Activated CD4-positive, alpha-beta T cell treated with anti-CD3 and anti-CD28 coated beads for 24 hours (primary cell): ENCODE measurements at places on chromosomes 1 and 21.

DNA sequence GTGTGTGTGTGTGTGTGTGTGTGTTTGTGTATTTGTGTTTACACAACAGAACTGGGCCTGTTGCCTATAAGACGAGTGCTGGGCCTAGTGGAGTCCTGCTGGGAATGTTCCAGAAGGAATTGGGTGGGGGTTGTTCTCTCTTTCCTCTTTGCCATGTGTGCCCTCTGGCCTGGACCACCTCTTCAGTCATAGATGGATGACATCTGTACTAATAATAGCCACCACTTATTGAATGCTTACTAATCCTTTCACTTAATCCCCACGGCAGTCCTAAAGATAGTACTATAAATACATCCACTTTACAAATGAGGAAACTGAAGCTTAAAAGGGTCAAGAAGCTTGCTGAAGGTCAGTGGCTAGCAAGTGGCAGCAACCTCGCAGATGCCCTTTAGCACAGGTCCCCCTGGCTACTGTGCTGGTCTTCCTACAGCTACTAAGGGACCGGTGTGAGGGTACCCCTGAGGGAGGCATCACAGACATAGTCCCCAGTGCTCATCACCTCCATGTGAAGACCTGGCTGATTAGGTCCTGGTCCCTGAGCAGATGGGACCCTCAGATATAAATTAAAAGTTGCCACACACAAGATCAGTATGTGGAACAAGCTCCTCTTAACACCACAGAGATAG is 55.2 kb upstream of the KIF1B start:
- DNase-seq: no peak

- DNase-seq: no peak
Measured at GRCh38 chr1:29417971-29418370, 181.6 kb downstream of the PTPRU start.

DNA sequence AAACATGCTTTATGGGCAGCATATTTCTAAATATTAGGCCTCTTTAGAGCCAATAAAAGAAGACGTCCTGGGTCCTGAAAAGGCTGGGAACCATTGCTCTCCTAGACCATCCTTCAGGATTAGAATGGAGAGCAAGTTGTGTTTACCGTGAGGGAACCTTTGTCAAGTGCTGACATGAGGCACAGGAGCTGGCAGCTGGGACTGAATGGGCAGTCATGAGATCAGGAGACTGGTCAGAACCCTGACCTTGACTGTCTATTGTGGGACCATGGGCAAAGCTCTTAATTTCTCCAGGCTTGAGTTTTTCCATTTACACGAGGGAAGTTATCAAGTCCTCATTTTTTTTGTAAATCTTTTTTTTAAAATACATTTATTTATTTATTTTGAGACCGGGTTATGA is 5.2 kb downstream of the PFKFB2 start:
- no peak for DNase-seq

DNA sequence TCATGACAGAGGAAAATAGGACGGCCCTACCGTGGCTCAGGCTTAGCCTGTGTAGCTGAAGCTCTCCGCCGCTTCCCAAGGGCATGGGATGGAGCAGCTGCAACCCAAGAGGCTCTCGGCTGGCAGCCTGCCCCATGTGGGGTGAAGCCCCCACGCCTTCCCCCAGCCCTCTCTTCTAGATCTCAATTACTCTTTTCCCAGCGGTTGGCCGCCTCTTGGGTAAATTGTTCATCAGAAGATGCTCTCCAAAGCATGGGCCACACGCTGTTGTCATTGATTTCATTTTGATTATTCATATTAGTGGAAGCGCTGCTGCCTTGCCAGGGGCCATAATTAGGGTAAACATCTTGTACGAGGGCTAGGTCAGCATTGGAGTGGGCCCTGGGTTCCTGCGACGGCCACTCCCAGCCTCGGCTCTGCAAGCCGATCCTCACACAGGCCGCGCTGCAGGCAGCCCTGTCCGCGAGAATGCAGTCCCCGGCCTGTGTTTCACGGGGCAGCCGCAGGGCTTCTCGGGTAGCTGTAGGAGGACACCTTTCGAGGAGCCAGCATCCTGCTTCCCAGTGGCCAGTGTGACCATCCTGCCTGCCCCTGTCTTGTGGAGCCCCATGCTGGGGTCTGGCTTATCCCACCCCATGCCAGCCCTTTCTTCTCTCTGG is 114.4 kb upstream of the VAMP3 start:
- DNase-seq: no peak

DNA sequence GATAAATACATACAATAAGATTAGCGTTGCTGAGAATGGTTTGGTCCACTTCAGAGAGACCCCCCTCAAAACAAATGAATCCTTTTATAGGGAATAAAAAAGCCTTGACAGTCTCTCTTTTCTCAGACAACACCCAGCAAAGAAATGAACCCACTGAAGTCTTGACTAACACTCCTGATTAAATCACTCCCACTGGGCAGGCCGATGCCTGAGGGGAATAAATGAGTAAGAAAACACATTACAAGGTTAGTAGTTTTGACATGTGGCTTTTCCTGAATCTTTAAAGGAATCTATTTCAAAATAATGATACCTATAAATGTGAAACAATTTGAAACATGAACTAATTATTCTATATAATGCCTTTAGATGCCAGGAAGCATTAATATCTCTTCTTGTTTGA is 146.9 kb upstream of the POGK start:
- DNase-seq: no peak
